Naive thymus-derived CD8-positive, alpha-beta T cell (primary cell): ENCODE measurements at places on chromosomes 7 and 10. TPM values are rescaled to one million over a fixed set of nuclear protein-coding genes. Genes with fewer than 3 reads are reported as not detected.

DNA sequence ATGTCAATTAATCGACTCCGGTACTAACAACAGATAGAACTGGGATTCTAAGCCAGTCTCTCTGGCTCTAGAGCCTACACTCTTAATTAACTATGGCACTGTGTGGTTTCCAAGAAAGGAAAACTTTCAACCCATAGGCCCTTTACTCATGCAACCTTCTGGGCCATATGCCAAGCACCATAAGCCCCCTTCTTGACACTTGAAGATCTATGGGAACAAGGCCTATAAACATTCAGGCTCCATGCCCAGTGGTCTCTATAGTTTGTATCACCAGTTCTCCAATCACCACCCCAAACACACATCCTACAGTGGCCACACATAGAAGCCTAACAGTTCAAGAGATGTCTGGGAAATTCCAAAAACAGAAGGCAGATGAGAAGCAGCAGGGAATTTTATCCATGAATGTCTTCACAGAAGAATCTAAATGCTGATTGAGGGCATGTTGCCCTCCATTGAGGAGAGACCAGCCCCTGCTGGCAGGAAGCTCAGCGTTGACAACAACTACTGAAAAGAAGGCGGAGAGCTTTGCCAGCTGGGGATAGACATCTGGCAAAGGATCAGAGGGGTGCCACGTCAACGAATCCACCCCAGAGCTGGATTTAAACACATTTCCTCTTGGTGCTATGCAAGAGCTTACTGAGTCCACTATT, 64.4 kb downstream of the GRM3 start:
- no peaks in the 10 kb centered on the region for H3K36me3 ChIP-seq
- H3K27ac ChIP-seq, result no peak overlapping the region

DNA sequence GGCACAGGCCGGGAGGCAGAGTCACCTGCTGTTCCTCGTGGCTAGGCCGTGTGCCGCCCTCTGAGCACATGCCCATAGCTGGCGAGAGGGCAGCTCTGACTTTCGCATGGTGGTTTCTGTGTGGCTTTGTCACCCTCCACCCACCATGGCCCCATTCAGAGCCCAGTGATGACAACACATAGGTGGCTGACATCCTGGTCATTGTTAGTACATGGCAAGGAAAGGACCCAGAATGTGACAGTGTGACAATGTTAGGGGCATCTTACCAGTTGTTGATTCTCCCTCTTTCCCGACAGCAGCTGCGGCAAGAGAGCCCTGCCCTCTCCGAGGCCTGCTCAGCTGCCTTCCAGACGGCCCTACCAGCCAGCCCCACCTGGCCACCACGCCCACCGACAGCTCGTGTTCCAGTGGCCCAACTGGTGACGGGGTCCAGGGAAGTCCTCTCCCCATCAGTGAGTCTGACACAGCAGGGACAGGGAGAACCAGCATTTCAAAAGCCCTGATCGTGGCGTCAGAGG, 52.2 kb downstream of the ZNF467 start:
- H3K4me3 ChIP-seq, result no peak overlapping the region
- H3K27me3 ChIP-seq, result no peaks in the 10 kb centered on the region
- no peak for DNase-seq
- H3K27ac ChIP-seq, result no peak overlapping the region

DNA sequence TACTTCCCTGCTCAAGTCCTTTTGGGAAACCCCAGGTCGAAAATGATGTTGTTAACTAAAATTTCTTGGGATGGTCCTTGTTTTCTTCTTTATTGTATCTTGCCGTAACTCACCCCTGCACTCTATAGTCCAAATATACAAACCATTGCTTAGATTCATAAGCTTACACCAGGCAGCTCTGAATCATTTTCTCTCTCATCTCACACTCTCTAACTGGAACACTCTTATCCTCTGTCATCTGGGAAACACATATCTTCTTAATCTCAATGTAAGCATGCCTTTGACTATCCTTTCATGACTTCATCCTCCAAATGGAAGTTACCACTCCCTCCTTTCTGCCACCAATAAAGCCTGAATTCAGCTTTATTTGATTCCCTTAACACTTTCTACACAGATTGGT, 175.8 kb upstream of the ANK3 start:
- H3K27ac ChIP-seq, result no peak overlapping the region
- H3K4me3 ChIP-seq, result no peak overlapping the region
- H3K27me3 ChIP-seq, result peaks cover 3% of the 10 kb centered on the region
- no peak for DNase-seq

DNA sequence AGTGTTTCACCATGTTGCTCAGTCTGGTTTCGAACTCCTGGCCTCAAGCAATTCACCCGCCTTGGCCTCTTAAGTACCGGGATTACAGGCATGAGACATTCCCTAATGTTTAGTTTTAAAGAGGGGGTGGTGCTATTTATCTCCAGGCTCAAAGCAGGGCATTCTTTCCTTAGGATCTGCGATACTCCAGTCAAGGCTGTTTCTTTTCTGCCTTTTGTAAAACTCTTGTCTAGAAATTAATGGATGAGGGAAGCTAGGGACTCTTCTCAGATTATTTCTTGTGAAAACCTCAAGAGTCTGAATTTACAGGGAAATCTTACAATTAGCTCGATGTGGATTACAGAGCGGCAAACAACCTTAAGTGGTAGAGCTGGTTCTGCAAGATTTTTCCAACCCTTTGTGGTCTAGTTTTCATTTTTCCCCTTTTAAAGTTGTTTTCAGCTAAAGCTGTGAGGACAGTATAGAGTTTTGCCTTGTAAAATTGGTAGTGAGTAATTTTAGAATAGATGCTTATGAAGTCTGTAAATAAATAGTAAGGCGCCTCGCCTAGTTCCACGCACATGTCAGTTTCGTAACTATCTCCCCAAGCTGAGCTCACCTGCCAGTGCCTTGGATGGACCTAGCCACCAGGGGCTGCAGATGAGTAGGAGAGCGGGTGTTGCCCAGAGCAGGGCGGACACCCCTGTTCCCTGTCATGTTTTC, 53.1 kb downstream of the CUX1 start:
- peaks cover 49% of the 10 kb centered on the region for H3K4me1 ChIP-seq
- H3K27ac ChIP-seq, result peak overlapping the region; percentile 66
- no peak for DNase-seq
- H3K27me3 ChIP-seq, result no peaks in the 10 kb centered on the region
- H3K36me3 ChIP-seq, result peaks cover 2% of the 10 kb centered on the region

DNA sequence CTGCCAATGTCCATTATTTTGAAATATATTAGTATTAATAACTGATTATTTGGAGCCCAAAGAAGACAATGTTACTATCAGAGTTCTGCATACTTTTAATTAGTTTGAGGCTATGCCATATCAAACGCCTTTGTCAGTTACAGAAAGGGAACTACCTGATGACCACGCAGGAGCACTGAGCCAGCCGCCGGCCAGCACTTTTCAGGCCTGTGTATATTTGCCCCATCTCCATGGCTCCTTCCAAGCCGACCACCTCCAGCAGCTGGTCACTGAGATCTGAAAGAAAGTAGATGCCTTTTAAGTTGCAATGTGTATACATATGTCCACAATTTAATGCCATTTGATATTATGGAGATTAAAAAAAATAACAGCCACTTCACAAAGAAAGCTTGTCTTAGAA, 188.4 kb upstream of the ETV1 start:
- H3K4me3 ChIP-seq, result no peak overlapping the region
- no peak overlapping the region for H3K27ac ChIP-seq
- H3K36me3 ChIP-seq, result no peaks in the 10 kb centered on the region
- DNase-seq, result no peak

DNA sequence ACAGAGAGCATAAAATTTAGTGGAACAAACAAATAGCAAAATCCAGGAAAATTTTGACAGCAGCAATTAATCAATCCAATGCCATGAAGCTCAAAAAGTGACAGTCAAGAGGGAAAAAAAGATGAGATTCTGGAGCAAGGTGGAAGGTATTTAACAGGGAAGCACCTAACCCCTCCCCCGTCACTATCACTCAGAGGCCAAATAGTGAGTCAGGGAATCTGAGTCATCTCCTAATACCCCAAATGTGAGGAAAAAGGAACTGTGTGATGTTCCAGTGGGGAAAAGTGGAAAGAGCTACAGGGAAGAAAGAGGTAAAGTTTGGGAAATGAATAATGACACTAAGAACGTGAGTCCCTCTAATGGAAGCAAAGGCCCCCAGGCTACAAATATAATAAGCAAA, 113.2 kb upstream of the PHF14 start:
- H3K4me1 ChIP-seq, result no peaks in the 10 kb centered on the region
- H3K27ac ChIP-seq, result no peak overlapping the region
- peaks cover 17% of the 10 kb centered on the region for H3K27me3 ChIP-seq

DNA sequence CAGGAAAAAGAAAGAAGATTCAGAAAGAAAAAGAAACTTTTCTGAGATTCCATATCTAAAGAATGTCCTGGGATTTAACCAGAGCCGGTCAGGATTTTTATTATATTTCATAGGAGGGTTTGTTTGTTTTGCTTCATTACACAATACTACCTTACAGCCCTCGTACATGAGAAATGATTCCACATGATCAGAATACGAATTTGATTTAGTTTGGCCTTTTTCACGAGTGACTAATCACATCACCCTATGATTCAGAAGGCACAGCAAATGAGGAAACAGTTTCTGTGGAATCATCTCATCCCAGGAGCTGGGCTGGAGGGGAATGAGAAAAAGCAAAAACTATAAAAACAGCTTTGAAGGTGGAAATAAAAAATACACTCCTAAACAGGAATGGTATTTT, 54.7 kb upstream of the VWC2 start:
- no peak overlapping the region for H3K4me3 ChIP-seq
- no peaks in the 10 kb centered on the region for H3K36me3 ChIP-seq
- no peak overlapping the region for H3K27ac ChIP-seq

- no peak for DNase-seq
- no peaks in the 10 kb centered on the region for H3K27me3 ChIP-seq
- H3K36me3 ChIP-seq, result no peaks in the 10 kb centered on the region
- no peak overlapping the region for H3K27ac ChIP-seq
- H3K4me3 ChIP-seq, result no peak overlapping the region
Measured at GRCh38 chr7:134948736-134949135, 37.6 kb upstream of the AGBL3 start.

- DNase-seq, result no peak
- H3K27me3 ChIP-seq, result peaks cover under 1% of the 10 kb centered on the region
- no peaks in the 10 kb centered on the region for H3K4me1 ChIP-seq
- no peak overlapping the region for H3K27ac ChIP-seq
Measured at GRCh38 chr7:83643012-83643411, 5.9 kb downstream of the SEMA3E start.

GRCh38 chr10:113557424-113557862, 4.6 kb downstream of the HABP2 start:
- no peak for DNase-seq
- no peak overlapping the region for H3K27ac ChIP-seq

- H3K4me1 ChIP-seq, result no peaks in the 10 kb centered on the region
- H3K27ac ChIP-seq, result no peak overlapping the region
- H3K27me3 ChIP-seq, result peaks cover 18% of the 10 kb centered on the region
- no peak overlapping the region for H3K4me3 ChIP-seq
- DNase-seq, result no peak
Measured at GRCh38 chr10:123800289-123800688, 91.3 kb downstream of the CPXM2 start.

DNA sequence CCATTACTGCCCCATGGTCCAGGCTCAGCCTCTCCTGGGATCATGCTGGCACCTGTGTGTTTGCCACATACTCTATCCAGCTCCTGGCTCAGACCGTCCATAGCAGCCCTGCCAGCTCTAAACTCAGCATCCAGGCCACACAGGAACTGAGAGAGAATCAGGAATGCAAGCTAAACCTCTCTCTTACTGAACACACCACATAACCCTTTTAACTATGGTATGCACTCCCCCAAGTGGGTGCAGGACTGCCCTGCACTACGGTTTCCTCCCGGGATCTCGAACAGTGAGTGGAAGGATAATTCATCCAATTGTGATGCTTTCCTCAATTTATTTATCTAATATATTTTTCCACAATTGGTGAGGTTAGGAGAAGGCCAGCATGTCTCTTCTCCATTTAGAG, 17.1 kb upstream of the ZNF800 start:
- no peaks in the 10 kb centered on the region for H3K36me3 ChIP-seq
- H3K27ac ChIP-seq, result no peak overlapping the region
- no peaks in the 10 kb centered on the region for H3K27me3 ChIP-seq
- peaks cover 23% of the 10 kb centered on the region for H3K4me1 ChIP-seq

GRCh38 chr7:42208572-42208971, 28.4 kb downstream of the GLI3 start:
- peaks cover 5% of the 10 kb centered on the region for H3K27me3 ChIP-seq
- H3K4me3 ChIP-seq, result no peak overlapping the region
- no peak overlapping the region for H3K27ac ChIP-seq
- no peaks in the 10 kb centered on the region for H3K36me3 ChIP-seq
- no peak for DNase-seq

Gene KCNIP2
- total RNA-seq, result 2.5 TPM

Gene ASB13
- total RNA-seq, result 11.5 TPM

Gene UTF1
- total RNA-seq, result not detected

Gene KIAA1549
- total RNA-seq, result 0.47 TPM

Gene SPDYE2
- 0.41 TPM for total RNA-seq

Gene EVX1
- total RNA-seq, result not detected

Gene NFE2L3
- 2.1 TPM for total RNA-seq
